ENCODE measurements at places on chromosomes 2 and 18.

DNA sequence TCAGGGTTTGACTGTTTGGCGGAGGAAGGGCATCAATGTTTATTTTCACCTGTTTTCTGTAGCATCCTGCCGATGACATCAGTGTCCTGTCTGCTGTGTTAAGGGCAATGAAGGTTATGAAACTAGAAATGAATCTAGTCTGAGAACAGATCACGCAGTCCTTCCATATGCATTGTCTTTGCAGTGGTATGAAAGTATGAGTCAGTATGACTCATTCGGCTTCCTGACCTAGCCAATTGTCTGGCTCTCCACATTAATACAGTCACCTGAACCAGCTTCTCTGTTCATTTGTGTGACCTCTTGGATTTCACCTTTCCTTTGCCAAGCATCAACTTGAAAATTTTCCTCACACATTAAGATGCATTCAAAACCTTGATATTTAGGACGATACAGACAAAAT lies 353.8 kb downstream of the RND3 start:
- peak; percentile 98 for DNase-seq

GRCh38 chr2:71552861-71553301 lies 99.5 kb downstream of the DYSF start:
- DNase-seq, result no peak

DNA sequence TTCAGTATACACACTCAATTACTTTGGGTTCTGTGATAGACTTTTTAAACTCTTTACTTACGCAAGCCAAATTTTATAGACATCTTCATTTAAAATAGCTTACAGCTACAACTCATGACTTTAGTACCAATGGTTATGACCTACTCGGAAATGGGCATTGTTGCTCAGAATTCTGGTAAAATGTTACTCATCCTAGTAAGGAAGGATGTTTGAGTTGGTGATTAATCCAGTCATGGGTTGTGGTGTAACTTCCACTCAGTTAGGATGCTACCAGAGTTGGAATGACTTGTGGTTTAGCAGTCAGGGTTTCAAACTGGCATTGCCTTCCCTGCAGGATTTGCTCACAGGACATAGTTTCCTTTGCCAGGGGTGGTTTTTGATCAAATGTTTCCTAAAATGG lies 7.4 kb upstream of the NPC1 start:
- peak; percentile 93 for DNase-seq

DNA sequence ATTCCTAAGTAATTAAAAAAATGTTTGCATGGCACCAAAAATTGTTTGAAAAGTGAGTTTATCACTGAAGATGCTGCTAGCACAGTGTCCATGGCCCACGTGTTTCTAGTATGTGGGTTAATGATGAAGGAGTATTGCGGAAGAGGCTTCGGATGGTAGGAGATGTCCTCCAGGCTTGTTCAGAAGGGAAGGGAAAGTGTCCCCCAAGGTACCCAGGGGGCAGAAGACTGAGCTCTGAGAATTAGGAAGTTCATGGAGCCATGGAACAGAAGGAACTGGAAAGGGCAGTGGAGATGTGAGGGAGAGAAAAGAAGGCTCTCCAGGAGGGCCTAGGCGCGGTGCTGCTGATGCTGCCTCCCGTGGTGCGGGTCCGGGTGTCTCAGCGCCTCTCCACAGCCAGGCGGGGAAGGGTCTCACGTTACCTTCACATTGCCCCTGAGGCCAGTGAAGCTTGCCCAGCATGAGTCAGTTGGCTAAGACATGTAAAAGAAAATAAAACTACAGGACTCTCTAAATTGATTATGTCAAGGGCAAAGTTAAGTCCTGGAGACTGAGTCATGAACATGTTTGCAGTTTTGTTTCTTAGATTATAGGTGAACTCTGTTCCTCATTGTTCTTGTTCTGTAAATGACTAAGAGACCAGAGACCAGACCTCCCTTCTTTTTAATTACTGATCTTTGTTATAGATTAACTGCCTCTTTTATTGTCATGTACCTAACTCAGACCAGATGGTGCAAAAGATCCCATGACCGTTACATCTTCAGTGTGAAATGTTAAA lies 89.0 kb downstream of the MTCL1 start:
- DNase-seq, result peak; percentile 75

GRCh38 chr18:35268821-35269220 lies 21.2 kb downstream of the ZSCAN30 start:
- DNase-seq, result no peak

Data from mammary epithelial cell (primary cell).